Lower lobe of right lung (tissue), 2 donors: ENCODE measurements at places on chromosomes 2 and 18. TPM values are rescaled to one million over a fixed set of nuclear protein-coding genes. Genes with fewer than 3 reads are reported as not detected.

GRCh38 chr2:233270366-233270765, 18.9 kb downstream of the ATG16L1 start:
- H3K4me3 ChIP-seq: no peak overlapping the region
- no peaks in the 10 kb centered on the region for H3K4me1 ChIP-seq
- DNase-seq: no peak

The REG1B gene
- not detected for total RNA-seq

- no peaks in the 10 kb centered on the region for H3K36me3 ChIP-seq
- no peaks in the 10 kb centered on the region for H3K27me3 ChIP-seq
- no peak overlapping the region for H3K27ac ChIP-seq
- H3K4me1 ChIP-seq: peaks cover 2% of the 10 kb centered on the region
These were observed 80.3 kb downstream of the SPP2 start for GRCh38 chr2:234130777-234131181.

DNA sequence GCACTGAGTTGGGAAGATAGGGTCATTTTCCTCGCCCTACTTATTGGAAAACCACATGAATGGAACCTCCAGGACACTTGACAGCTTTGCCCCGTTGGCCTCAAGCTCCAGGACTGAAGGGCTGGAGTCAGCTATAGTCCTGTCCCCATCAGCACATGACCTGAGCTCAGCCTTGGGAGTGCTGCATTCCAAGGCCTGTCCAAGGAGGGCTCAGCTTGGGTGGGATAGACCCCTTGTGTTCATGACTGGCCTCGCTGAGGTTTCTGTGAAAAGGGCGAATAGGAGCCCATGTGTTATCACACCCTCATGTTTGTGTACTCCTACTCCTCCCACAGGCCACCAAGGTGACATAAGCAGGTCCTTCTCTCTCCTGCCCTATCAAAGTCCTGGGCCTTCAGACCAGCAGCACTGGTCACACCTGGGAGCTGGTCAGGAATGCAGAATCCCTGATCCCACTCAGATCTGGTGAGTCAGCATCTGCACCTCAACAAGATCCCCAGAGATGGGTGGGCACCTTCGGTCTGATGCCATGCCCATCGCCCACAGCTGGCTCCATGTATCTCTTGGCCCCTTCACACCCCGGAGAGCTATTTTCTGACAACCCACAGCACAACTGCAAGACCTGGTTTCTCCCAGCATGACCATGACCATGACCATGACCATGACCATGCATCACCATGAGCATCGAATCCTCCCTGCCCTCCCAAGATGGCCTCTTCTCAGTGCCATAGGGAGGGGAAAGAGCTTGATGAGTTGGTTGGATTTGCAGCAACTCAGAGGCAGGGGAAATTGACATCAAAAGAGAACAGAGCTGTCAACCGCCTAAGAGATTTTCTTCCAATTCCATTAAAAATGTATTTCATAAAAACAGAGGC, 83.0 kb upstream of the RAB6C start:
- no peak overlapping the region for H3K27ac ChIP-seq
- H3K4me3 ChIP-seq: no peak overlapping the region
- H3K4me1 ChIP-seq: no peaks in the 10 kb centered on the region
- peaks cover 9% of the 10 kb centered on the region for H3K27me3 ChIP-seq

GRCh38 chr2:221649051-221649775, 77.1 kb upstream of the EPHA4 start:
- H3K36me3 ChIP-seq: no peaks in the 10 kb centered on the region
- no peak for DNase-seq
- no peak overlapping the region for H3K27ac ChIP-seq
- no peak overlapping the region for H3K4me3 ChIP-seq

DNA sequence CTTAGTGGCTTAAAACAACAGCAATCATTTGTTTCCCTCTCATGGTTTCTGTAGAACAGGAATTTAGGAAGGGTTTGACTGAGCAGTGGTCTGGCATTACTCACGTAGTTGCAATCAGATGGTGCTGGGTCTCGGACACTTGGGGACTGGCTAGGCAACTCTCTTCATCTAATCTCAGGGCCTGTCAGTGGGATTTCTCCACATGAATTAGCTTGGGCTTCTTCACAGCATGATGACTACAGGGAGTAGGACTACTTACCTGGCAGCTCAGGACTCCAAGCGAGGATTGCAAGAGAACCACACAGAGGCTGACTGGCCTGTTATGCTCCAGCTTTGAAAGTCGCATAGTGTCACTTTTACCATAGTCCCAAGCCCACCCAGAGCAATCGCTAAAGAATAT, 125.1 kb downstream of the TTC27 start:
- H3K36me3 ChIP-seq: no peaks in the 10 kb centered on the region
- peaks cover 12% of the 10 kb centered on the region for H3K4me1 ChIP-seq

The PROKR1 gene
- total RNA-seq: not detected

The INHBB gene
- total RNA-seq: 5.2 TPM

The NYAP2 gene
- 1.1 TPM for total RNA-seq

The CIB4 gene
- total RNA-seq: not detected

GRCh38 chr2:11154016-11154922, 998 bp upstream of the SLC66A3 start:
- peak; percentile 65 for DNase-seq
- peak overlapping the region; percentile 95 for H3K27ac ChIP-seq
- H3K4me1 ChIP-seq: peaks cover 20% of the 10 kb centered on the region
- no peaks in the 10 kb centered on the region for H3K36me3 ChIP-seq

GRCh38 chr2:189233527-189233926, 54.0 kb upstream of the COL5A2 start:
- no peaks in the 10 kb centered on the region for H3K27me3 ChIP-seq
- no peak for DNase-seq
- H3K36me3 ChIP-seq: no peaks in the 10 kb centered on the region
- H3K4me1 ChIP-seq: peaks cover 4% of the 10 kb centered on the region
- H3K27ac ChIP-seq: no peak overlapping the region

The CAPN14 gene
- total RNA-seq: 0.15 TPM

- H3K27me3 ChIP-seq: no peaks in the 10 kb centered on the region
- peak; percentile 95 for DNase-seq
- peak within 1 kb of the TSS; percentile 89 for H3K4me3 ChIP-seq
- H3K4me1 ChIP-seq: peaks cover 50% of the 10 kb centered on the region
These were observed at the start of gene SLC66A2 for GRCh38 chr18:79951545-79952455. Gene SLC66A2 (minus strand): TSS chr18:79951653. CDS start chr18:79950926, 727 bp downstream.

DNA sequence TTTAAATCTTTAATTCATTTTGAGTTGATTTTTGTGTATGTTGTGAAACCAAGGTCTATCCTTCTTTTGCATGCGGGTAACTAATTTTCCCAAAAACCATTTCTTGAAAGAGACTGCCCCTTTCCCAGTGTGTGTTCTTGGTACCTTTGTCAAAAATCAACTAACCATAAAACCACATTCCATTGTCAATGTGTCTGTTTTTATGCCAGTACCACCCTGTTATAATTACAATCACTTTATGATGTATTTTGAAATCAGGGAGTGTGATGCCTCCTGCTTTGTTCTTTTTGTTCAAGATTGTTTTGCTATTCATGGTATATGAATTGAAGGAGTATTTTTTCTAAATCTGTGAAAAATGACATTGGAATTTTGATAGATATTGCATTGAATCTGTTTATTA, 689.6 kb downstream of the TSN start:
- H3K4me1 ChIP-seq: no peaks in the 10 kb centered on the region
- no peak overlapping the region for H3K4me3 ChIP-seq
- H3K27ac ChIP-seq: no peak overlapping the region
